CD4-positive, alpha-beta T cell treated with Interleukin-1 beta for 1 hour (primary cell): ENCODE measurements at places on chromosomes 2 and 18.

GRCh38 chr2:233264667-233265066 is 13.2 kb downstream of the ATG16L1 start:
- no peak for DNase-seq

DNA sequence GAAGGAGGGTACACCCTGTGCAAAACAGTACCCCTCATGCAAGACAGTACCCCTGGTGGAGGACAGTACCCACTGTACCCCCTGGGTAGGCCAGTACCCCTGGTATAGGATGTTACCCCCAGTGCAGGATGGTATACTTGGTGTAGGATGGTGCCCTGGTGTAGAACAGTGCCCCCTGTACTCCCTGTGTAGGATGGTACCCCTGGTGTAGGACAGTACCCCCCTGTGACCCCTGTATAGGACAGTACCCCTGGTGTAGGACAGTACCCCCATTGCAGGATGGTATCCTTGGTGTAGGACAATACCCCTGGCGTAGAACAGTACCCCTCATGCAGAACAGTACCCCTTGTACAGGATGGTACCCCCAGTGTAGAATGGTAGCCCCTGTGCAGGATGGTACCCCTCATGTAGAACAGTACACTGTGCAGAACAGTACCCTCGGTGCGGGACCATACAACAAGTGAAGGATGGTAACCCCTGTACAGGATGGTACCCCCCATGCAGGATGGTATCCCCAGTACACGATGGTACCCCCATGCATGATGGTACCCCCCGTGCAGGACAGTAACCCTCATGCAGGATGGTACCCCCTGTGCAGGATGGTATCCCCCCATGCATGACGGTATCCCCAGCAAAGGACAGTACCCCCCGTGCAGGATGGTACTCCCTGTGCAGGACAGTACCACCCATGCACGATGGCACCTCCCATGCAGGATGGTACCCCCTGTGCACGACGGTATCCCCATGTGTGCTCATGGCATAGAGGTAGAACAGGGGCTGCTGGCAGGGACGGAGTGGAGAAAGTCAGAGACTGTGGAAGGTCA is 248.0 kb downstream of the DCDC2C start:
- DNase-seq, result no peak

GRCh38 chr2:193946806-193947205 is 1710.2 kb upstream of the SLC39A10 start:
- DNase-seq, result no peak

DNA sequence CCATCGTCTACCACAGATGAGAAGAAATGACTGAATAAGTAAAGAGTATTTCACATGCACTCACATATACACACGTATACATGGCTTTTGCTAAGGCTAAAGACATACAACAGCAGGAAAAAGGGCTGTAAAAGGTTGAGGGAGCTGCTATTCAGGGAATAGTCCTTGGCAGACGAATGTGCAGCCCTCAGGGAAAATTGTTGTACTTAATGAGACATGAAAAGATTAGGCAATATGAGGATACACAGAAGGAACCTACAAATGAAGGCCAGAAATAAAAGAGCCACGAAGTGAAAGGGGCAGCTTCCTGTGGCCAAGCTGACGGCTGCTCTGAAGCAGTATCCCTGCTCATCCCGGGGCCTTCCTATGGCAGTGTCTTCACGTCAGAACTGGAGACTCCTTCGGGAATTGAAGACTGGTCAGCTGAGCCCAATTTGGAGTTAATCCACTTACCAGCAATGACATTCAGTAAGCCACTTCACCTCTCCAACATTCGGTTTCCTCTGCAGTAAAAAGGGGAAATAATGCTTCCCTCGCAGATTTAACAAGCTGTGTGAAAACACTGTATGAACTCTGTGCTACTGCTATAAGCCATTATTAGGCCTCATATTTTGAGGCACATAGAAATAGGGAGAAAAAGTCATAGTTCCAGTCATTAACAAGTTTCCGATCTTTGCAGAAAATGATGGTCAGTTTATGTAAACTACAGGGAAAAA is 221.8 kb downstream of the STK39 start:
- DNase-seq, result no peak

- DNase-seq, result no peak
Measured at GRCh38 chr2:5693287-5694201, 1.4 kb downstream of the SOX11 start.

DNA sequence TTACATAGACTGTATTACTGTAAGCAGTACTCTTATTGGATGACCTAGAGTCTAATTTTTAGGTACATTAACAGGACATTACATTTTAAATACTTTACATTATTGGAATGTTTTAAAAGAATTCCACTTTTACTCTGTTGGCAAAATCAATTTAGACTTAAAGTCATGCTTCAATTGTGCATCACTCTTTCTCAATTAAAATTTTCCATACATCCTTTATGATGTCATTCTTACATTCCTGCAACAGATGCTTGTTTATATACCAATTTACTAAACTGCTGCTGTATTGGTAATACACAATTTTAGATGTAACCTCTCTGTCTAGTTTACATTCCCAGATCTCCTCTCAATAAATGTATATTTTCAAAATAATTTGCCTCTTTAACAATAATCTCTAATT is 440.1 kb downstream of the ZEB2 start:
- no peak for DNase-seq

DNA sequence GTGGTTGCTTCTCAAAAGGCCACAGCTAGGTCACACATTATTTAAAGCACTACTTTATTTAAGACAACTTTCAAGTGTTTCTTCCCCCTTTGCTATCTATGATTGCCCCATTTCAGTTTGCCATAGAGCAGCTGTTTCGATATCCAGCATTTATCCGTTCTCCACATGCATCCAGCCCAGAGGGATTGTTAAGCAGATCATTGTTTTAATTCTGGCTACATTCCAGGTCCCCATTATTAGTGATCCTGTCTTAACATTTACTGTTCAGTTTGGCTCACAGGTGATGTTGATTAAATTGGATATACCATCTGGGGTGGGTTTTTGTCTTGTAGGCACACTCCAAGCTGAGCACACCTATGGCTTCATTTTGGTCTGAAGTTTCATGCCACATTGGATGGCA is 638.7 kb downstream of the ZEB2 start:
- DNase-seq, result no peak

GRCh38 chr2:231563378-231563961 is 29.2 kb upstream of the TEX44 start:
- DNase-seq, result peak; percentile 21
